Urinary bladder (tissue), 4 donors: ENCODE measurements at places on chromosomes 13 and 19. TPM values are rescaled to one million over a fixed set of nuclear protein-coding genes. Genes with fewer than 3 reads are reported as not detected.

The TTC9B gene
- total RNA-seq = 0.21 TPM

The F10 gene
- total RNA-seq = 27.6 TPM

The PGLYRP1 gene
- not detected for total RNA-seq

The GNA15 gene
- total RNA-seq = 6.2 TPM

The ZNF66 gene
- 25.4 TPM for total RNA-seq
